ENCODE measurements at places on chromosomes 11 and 22. TPM values are rescaled to one million over a fixed set of nuclear protein-coding genes. Genes with fewer than 3 reads are reported as not detected.

GRCh38 chr22:38131399-38131798 lies 20.9 kb upstream of the BAIAP2L2 start:
- no peak overlapping the region for H3K4me3 ChIP-seq
- DNase-seq = no peak
- H3K4me1 ChIP-seq = peaks cover under 1% of the 10 kb centered on the region
- no peaks in the 10 kb centered on the region for H3K27me3 ChIP-seq

GRCh38 chr11:33234397-33235190 lies 22.6 kb upstream of the HIPK3 start:
- H3K4me3 ChIP-seq = no peak overlapping the region
- H3K27me3 ChIP-seq = no peaks in the 10 kb centered on the region
- H3K36me3 ChIP-seq = no peaks in the 10 kb centered on the region
- H3K4me1 ChIP-seq = no peaks in the 10 kb centered on the region

DNA sequence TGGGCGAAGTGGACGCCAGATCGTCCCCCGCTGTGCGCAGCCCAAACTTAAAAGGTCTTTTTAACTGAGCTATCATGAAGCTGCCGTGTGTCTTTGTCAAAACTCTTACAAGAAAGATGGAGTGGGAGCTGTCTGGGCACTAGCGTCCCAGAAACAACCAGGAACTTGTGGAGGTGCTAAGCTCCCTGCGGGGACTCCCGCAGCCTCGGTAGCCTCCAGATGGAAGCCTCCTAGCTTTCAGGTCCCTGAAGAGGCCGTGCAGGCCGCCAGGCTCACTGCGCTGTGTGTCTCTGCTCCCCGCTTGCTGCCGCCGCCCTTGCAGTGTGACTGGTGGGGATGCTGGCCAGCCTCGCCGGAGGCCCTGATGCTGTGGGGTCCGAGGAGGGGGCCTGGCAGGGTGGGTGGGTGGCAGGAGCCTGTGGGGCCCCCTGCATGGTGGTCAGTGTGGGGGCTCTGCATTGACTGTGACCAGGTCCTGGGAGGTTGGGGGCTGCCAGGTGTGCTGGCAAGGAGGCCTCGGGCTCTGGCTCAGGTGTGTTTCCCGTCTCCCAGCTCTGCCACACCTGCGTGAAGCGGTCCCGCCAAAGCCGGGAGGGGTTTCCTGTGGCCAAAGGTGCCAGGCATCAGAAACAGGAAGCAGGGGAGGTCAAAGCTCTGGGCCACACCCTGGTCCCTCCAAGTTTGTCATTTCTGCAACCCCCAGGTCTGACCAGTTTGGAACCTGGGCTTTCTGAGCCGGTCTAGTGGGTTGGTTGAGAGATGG lies 1.2 kb downstream of the TRABD start:
- no peak for DNase-seq
- H3K4me1 ChIP-seq = peaks cover 54% of the 10 kb centered on the region
- no peak overlapping the region for H3K27ac ChIP-seq
- H3K4me3 ChIP-seq = peak overlapping the region; percentile 36
- peaks cover 44% of the 10 kb centered on the region for H3K36me3 ChIP-seq
- H3K27me3 ChIP-seq = no peaks in the 10 kb centered on the region

DNA sequence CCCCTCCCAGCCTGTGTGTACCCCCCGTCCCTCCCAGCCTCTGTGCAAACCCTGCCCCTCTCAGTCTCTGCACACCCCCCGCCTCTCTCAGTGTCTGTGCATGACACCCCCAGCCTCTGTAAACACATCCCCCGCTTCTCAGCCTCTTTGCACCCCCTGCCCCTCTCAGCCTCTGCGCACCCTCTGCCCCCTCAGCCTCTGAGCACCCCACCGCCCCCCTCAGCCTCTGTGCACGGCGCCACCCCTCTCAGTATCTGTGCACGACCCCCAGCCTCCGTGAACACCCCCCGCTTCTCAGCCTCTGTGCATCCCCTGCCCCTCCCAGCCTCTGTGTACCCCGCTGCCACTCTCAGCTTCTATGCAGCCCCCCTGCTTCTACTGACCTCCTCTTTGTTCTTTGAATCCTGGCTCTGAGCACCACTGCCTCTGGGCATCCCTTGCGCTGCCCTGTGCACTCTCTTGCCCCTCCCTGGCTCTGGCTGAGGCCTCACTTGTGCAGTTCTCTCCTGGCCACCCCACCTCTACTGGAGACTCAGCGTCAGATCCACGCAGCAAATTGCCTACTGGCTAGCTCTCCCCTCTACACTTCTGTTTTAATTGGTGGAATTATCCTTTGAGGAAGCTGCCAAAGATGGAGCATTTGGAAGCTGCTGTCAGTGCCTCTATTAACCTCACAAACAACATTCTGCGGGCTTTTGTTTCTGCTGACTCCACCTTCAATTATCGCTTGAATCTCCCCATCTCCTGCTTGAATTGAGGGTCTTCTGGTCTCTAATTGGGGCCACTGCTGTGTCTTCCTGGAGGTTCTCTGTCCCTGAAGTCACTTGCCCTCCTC lies 838.6 kb downstream of the TBC1D22A start:
- no peak overlapping the region for H3K27ac ChIP-seq
- H3K4me3 ChIP-seq = no peak overlapping the region
- H3K36me3 ChIP-seq = no peaks in the 10 kb centered on the region

DNA sequence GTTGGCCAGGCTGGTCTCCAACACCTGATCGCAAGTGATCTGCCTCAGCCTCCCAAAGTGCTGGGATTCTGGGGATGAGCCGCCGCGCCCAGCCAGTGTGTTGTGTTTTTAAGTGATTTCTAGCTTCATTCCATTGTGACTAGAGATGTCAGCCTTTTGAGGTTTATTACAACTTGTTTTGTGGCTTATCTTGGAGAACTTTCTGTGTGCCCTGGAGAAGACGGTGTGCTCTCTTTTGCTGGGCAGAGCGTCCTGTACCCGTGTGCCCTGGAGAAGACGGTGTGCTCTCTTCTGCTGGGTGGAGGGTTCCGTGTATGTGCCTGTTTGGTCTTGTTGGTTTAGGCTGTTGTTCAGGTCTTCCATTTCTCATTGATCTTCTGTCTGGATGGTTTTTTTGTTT lies 12.5 kb downstream of the SELENOO start:
- peaks cover 9% of the 10 kb centered on the region for H3K4me1 ChIP-seq
- no peak overlapping the region for H3K4me3 ChIP-seq
- peaks cover 93% of the 10 kb centered on the region for H3K36me3 ChIP-seq
- H3K27me3 ChIP-seq = no peaks in the 10 kb centered on the region
- no peak for DNase-seq

Gene KRTAP5-11
- not detected for total RNA-seq

DNA sequence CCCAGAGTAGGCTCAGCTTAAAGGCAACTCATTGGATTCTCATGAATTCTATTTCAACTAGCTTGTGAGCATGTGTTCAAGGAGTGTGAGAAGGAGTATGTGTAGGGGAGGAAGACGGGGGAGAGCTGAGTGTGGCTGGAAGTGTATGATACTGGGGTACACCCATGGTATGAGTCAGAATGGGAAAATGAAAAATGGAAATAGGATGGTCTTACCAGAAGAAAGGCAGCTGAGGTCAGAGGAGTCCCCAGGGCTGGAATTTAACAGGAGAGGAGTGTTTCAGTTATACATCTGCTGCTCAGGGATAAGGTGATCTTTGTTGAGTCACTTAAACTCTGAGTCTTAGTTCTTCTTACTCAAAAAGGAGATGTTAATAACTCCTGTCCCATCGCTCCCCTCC lies 6.7 kb upstream of the ADAMTS15 start:
- H3K27ac ChIP-seq = no peak overlapping the region
- H3K27me3 ChIP-seq = no peaks in the 10 kb centered on the region
- H3K36me3 ChIP-seq = no peaks in the 10 kb centered on the region
- H3K4me3 ChIP-seq = no peak overlapping the region

Gene OR51I1
- 0.28 TPM for total RNA-seq
